ENCODE measurements at places on chromosomes 13 and 19.

GRCh38 chr13:106768991-106769390 is 201.1 kb upstream of the ARGLU1 start:
- no peak for DNase-seq

GRCh38 chr13:21734961-21735360 is 64.1 kb downstream of the FGF9 start:
- no peak for DNase-seq

- DNase-seq = no peak
Observed at GRCh38 chr13:73069206-73069805, 10.5 kb downstream of the KLF5 start.

DNA sequence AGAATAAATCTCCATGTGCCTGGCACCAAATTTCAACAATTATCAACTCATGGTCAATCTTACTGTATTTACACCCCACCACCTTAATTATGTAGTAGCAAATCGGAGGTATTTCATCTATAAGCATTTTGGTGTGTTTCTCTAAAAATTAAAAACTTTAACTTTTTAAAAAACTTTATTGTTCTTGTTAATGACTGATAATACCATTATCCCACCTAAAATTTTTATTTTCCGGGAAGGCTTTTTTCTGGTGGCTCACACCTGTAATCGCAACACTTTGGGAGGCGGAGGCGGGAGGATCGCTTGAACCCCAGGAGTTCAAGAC is 453 bp upstream of the PDCD2L start:
- no peak for DNase-seq

GRCh38 chr13:69545551-69545950 is 562.1 kb upstream of the ATXN8OS start:
- DNase-seq = no peak

GRCh38 chr19:7820588-7820987 is 9.4 kb upstream of the EVI5L start:
- no peak for DNase-seq

GRCh38 chr19:34232566-34233481 is 21.5 kb upstream of the GARRE1 start:
- no peak for DNase-seq
